Occipital lobe (tissue), 3 donors: ENCODE measurements at places on chromosomes 4 and X. TPM values are rescaled to one million over a fixed set of nuclear protein-coding genes. Genes with fewer than 3 reads are reported as not detected.

GAGE1 gene
- total RNA-seq, result not detected

SFRP2 gene
- total RNA-seq, result 1.1 TPM

RTL3 gene
- not detected for total RNA-seq

TLR7 gene
- 1.2 TPM for total RNA-seq

SPIN4 gene
- 10.6 TPM for total RNA-seq

CSAG3 gene
- not detected for total RNA-seq

JAKMIP1 gene
- 44.5 TPM for total RNA-seq

DNA sequence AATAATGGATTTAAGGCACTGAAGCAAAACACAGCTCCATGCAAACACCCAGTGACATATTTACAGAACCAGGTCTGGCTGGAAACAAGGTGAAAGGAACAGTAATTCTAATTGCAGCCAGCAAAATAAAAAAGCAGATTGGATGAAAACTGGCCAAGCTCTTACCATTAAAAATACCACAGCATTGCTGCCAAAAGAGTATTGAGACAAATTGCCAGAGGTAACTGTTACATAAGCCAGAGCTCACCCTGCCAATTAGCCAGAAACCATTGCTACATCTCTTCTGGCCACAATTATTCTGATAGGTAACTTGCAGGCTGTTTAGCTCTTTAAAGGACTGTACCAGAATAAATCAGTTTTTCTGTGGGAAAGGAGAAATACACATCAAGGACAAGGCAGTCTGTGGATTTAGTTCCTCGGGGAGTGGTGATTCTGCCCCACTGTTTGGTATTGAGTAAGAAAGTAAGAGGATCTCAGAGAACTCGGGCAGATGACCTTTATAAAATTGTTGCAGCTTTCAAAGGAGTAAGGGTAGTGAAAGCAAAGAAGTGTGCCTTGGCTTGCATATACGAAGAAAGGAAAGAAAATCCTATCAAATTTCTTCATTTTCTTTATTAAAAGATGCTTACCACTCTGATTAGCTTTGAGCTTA lies 369.5 kb downstream of the PPP3CA start:
- no peak for DNase-seq

GRCh38 chr4:110128472-110128919 lies 69.9 kb downstream of the ELOVL6 start:
- DNase-seq, result no peak

DNA sequence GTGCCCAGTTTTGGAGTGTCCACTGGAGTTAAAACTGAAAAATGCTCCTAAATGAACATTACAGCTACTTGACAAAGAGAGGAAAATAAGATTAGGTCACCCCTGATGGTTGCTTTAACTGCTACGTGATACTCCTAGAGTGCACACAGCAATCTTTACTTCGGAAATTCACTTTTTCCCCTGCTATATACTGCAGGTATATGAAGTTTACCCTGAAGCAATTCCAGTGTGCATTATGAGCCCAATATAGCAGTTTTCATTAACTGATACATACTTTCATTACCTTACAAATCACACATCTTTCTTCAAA lies 773 bp upstream of the ZNF827 start:
- DNase-seq, result no peak

DNA sequence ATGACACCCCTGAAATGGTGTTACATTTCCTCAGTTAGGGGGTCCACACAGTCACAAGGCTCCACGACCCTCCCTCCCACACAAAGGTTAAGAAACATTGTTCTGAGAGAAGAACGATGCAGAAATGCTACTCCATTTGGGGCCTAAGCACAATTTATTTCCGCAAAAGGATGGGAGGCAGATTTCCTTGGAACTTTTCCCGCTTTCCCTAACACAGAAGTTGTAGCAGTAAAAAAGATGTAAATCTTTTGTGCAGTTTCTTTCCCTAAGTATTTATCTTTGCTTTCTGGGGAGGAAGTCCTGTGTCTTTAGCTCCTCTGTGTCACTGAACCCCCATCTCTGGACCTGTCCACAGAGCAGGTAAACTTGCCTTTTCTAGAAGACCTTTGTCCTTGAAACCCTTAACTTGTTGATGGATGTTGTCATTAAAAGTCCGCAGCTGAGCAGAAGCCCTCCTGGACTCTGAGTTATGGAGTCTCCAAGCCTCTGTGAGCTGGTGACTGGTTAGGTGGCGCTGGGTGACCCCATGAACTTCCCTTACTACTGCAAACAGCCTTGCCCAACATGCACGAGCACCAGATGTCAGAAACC lies 67.2 kb upstream of the SHISA3 start:
- no peak for DNase-seq

DNA sequence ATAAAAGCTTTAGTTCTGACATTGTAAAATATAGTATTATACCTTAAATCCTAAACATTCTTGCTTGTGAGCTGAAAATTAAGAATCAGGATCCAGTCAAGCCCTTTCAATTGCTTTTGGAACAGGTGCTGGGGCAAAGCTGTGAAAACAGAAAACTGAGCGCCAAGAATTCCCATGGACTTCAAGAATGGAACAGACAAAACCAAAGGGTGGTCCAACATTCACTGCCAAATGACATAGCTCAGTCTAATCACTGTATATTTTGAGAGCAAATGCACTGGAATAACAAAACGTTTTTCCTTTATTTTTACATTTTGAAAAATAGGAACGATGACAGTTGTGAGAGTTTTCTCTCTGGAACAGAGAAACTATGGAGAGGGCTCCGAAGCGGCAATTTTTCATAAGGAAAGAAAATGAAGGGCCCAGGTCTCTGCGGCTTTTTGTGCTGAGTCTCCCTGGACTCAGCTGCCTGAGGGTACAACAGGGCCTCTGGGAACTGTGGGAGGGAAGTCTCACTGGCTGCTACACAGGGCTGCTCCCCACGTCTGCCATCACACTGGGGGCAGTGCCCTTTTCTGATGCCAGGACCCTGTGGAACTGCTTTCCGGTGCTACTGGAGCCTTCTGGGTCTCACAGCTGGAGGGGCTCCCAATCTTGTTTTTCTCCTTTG lies 56.0 kb upstream of the BMPR1B start:
- DNase-seq, result no peak

DNA sequence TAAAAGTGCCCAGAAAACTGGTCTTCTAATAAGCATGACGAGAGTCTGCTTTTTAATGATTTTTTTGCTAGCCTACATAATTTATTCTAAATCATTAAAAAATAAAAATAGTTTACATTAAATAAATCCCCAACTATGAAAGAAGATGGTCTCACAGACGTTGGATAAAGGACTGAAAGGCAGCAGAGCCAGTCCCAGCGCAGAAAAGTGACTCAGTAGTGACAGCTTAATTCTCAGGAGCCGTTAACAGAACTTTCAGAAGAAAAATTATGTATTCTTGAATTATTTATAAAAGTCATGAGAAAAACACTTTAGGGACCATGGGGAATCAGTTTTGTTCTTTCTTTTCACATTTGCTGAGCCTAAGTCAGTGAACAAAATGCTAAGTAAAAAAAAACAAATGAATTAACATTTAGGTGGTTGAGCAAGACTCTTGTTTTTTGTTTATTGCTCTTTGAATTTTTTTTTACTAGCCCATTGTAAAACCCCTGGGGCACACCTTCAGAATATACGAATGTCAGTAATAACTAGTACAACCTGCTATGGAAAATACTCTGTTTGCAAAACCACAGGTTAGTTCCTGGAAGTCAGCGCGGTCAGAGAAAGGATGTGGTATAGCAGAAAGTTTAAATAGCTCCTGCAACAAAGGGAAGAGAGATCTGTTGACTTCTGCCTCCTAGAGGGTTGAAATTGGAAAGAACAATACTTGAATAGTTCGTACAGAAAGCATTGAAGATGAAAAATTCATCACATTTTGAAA lies 50.4 kb upstream of the CCDC160 start:
- no peak for DNase-seq

- no peak for DNase-seq
Measured at GRCh38 chr4:39427520-39428114, 20.9 kb downstream of the KLB start.

- no peak for DNase-seq
Measured at GRCh38 chr4:10656988-10657387, 27.6 kb downstream of the CLNK start.

DNA sequence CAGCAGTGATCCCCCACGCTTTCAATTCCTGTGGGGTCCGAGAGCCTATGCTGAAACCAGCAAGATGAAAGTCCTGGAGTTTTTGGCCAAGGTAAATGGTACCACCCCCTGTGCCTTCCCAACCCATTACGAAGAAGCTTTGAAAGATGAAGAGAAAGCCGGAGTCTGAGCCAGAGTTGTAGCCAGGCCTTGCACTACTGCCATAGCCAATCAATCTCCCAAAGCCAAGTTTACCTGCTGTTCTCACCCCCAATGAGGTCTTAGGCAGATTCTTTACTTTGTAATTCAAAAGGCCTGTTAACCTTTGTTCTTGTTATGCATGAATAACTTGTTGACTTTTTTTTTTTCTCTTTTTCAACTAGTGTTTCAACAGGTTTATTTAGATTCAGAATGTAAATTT lies 4.0 kb downstream of the MAGEB2 start:
- DNase-seq, result no peak

- DNase-seq, result no peak
Measured at GRCh38 chrX:103727115-103727514, 16.4 kb downstream of the TMEM31 start.

DNA sequence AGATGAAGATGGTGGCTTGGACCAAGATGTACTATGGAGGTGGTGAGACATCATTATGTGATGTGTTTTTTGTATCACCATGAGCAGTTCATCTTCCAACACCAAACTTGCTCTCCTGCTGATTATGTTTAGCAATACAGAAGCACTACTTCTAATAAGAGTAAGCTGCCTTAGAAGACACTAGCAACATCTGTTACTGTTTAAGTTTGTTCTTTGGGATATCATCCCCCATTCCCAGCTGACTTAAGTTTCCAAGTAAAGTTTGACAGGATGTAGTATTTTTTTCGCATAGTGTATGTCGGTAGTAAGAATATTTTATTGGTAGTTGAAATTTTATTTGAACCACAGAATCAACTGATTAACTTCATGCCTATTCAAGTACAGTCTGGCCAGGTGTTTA lies 123.5 kb upstream of the BMPR1B start:
- DNase-seq, result no peak
